Gastrocnemius medialis (tissue), 4 donors: ENCODE measurements at places on chromosomes 3 and 15.

- no peak for DNase-seq
These were observed 265.5 kb upstream of the ATP10A start for GRCh38 chr15:26128611-26129140.

- no peak for DNase-seq
These were observed 23.4 kb upstream of the SEC13 start for GRCh38 chr3:10344147-10344943.

DNA sequence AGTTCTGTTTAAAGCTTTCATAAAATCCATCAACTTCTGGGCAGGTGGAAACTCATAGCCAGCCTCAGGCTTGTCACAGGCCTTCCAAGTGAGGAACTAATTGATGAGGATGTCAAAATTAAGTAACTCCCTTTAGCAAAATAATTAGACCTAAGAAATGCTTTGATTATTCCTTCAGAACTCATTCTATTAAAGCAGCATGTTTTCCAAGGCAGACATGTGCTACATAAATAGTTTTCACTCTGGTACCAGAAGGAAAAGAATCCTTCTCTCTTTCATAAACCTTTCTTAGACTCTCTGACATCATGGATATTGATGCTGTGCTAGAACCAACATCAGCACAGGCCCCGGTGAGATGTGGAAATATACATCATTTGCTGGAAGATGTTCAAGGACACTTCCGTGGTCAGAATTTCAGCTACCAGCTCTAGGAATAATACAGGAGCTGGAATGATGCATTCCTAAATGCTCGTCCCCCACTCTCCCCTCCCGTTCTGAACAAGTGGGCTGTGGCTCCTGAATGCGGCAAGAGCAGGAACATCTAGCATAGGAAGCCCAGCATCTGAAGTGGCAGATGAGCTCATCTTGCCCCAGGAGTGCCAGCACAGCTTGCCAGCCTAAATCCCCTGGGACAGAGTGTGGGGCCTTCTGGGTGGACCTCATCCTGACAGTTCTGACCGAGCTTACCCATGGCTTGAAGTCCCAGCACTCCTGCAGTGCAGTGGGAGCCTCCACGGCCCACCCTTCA lies 82.4 kb downstream of the WWTR1 start:
- DNase-seq, result peak; percentile 17

DNA sequence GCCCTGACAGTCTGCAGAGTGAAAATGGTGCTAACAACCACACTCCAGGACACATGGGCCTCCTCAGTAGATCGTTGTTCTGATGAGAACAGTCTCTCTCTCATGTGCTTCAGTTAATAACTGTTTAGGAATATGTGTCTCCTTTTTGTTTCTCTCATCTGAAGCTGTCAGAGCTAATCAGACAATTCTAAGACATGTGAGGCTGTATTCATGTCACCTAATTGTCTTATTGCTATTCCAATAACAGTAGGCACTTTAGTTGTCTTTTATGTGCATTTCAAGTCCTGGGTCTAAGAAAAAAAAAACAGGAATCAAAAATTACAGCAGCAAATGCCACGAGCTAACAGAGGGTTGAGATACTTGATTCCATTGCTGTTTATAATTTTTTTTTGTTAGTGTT lies 89.1 kb downstream of the WDR49 start:
- DNase-seq, result no peak

- DNase-seq, result no peak
These were observed 48.1 kb upstream of the TPM1 start for GRCh38 chr15:62994439-62994838.

DNA sequence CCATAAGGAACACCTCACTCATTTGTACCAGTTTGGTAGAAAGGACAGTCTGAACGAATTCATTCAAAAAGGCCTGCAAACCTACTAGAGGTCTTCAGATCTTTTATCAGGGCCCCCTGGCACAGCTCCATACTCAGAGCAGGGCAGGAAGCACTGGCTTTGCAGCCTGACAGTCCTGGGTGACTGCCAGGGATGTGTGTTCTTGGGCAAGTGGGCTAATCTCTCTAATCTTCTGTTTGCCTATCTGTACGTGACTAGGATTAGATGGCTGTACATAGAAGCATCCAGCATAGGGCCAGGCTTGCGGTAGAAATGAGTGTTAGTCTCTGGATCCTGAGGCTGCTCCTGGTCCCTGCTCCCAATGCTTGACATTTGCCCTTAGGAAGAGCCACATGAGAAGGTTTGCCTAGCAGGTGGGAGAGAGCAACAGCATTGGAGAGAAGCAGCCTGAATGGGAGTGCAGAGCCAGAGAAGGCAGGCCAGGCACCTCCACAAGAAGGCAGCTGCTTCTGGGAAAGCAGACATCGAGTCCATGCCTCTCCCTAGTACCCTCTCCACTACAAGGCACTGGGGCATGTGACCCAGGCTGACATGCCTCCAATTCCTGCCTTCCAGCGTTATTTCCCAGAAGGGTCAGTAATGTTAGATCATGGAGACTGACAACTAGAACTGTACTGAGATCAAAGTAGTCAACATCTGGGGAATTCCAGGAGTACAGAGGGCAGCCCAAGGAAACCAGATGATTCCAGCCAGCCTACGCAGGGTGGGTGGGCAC lies 1.0 kb upstream of the CXCR6 start:
- no peak for DNase-seq

GRCh38 chr3:162295323-162295983 lies 798.8 kb downstream of the OTOL1 start:
- DNase-seq, result no peak

- no peak for DNase-seq
These were observed 159.6 kb downstream of the LEKR1 start for GRCh38 chr3:156985711-156986110.

GRCh38 chr15:95511671-95512070 lies 818.8 kb upstream of the NR2F2 start:
- DNase-seq, result no peak

DNA sequence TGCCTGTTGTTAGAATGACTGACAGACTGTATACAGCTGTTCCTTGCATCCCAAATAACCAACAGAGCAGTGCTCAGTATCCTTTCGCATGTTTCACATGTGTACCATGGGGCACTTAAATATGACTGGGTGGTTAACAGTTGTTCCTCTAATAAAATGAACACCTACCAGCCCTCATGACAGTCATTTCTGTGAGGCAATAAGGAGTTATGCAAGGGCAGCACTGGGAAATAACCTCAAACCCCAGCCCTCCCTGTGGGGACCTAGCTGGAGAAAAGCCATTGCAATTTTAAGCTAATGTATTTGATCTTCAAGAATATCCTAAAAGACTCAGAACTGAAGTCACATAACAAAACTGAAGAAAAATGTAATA lies 7.3 kb downstream of the RFT1 start:
- no peak for DNase-seq

- DNase-seq, result no peak
These were observed 59.8 kb upstream of the ACKR4 start for GRCh38 chr3:132537297-132537696.

DNA sequence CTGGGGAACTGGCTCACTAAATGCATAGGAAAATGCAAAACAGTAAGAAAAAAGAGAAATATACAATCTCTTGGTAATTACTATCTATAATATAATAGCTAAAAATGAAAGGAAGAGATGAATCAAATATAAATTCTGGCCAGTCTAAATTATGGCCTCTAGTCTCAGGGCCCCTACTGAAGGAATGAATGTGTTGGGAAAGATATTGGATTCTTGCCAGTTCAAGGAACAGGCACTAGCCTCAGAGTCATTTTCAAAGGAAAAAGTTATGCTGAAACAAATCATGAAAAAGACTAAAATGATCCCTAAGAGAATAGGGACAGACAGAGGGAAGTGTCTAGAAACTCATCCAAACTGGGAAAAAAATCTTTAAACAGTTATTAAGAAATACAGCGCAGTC lies 62.4 kb downstream of the C3orf80 start:
- no peak for DNase-seq

GRCh38 chr3:83354205-83354604 lies 1592.8 kb upstream of the GBE1 start:
- no peak for DNase-seq
